CD4-positive, alpha-beta T cell treated with Interleukin-2 at 100 ng/mL for 4 hours (primary cell): ENCODE measurements at places on chromosomes 2 and 18.

- DNase-seq = no peak
These were observed 152.8 kb downstream of the PID1 start for GRCh38 chr2:229118336-229118735.

DNA sequence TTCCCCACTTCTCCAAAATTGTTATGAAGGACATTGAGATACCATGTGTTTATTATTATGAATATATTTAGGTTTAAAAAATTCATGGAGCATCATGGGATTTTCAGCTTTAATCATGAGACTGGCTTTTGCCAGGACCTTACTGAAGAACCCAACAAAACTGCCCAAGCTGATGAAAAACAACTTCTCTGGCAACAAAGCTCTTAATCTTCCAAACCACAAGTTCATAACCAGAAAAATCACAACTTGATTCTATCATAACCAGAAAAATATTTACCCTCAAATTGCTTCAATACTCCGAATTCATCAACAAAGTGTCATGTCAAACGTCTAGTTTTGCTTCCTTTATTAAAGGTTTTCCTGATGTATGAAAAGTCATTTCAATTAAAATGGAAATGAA is 971.8 kb upstream of the ACVR2A start:
- no peak for DNase-seq

GRCh38 chr2:182504903-182505302 is 78.1 kb upstream of the PDE1A start:
- DNase-seq = no peak

DNA sequence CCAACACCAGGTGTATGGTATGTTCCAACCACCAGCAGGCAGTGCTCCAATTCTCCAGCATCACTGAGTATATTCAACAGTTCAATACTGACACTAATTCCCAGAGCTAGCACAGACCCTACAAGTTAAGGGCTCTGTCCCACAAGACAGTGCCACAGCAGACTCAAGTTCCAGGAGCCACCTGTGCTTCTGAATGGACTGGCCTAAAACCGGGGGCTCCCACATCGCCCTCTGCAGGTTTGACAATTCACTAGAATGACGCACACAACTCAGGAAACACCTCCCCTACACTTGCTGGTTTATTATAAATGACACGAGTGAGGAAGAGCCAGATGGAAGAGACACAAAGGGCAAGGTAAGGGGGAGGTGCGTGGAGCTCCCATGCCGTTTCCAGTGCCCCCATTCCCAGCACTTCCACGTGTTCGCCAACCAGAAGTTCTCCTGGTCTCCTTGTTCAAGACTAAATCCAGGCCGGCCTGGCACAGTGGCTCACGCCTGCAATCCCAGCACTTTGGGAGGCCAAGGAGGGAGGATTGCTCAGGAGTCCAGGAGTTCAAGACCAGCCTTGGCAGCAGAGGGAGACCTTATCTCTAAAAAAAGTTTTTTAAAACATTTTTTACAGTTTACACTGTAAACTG is 12.2 kb upstream of the ATP6V1B1 start:
- no peak for DNase-seq

GRCh38 chr18:75376004-75376403 is 51.5 kb downstream of the SMIM21 start:
- DNase-seq = no peak
